HFFc6 (cell line): ENCODE measurements at places on chromosomes 6 and 20. TPM values are rescaled to one million over a fixed set of nuclear protein-coding genes. Genes with fewer than 3 reads are reported as not detected.

- DNase-seq: no peak
Observed at GRCh38 chr6:167207527-167207926, 49.7 kb upstream of the GPR31 start.

CDS2 gene
- 36.6 to 39.6 TPM (median 37.7 TPM) in 3 replicates for total RNA-seq

SYCP2 gene
- total RNA-seq: 0.53 to 0.82 TPM (median 0.66 TPM) in 3 replicates

- peak; percentile 93 for DNase-seq
Observed at GRCh38 chr20:44204156-44204831, 6.3 kb downstream of the OSER1 start.

DNA sequence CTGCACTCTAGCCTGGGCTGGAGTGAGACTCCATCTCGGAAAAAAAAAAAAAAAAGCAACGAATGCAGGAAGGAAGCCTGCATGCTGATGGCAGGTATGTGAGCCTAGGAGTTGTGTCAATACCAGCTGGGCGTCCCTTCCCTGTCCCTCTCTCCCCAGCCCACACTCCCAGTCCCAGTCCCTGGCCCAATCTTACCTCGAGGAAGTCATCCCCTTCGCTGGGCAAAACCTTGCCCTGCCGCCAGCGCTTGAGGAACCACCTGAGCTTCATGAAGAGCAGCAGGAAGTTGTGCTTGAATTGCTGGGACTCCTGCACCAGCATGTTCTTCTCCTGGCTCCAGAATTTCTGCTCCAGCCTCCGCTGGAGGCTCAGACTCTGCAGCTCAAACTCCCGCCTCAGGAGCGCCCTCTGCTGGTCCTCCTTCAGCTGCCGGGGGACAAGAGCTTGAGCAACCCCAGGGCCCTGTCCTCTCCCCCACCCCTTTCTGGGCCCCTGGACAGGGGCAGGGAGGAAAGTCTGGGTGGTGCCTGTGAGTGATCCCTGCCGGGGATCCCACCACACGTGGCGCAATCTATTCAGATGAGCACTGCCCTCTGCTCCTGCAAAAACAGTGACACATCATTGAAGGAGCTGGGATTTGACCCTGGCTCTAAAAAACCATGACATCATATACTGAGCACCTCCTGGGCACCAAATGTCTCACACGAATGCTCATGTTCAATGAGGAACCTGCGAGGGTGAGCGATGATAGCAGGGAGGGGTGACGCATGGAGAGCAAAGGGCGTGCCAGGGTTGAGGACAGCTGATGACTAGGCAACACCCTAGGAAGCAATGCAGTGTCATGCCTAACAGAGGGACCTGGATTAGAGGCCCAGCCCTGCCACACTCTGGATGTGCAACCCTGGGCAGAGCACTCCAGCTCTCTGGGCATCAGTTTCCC, 35.0 kb upstream of the DSN1 start:
- DNase-seq: peak; percentile 85

DNA sequence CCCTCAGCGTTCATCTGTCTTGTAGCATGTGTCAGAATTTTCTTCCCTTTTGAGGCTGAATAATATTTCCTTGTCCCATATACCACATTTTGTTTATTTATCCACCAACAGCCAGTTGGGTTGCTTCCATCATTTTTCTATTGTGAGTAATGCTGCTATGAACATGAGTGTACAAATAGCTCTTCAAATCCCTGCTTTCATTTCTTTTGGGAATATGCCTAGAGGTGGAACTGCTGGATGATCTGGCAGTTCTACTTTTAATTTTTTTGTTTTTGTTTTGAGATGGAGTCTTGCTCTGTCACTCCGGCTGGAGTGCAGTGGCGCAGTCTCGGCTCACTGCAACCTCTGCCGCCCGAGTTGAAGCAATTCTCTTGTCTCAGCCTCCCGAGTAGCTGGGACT, 64.7 kb downstream of the SASH1 start:
- DNase-seq: peak; percentile 98

PACSIN1 gene
- total RNA-seq: not detected in 3 replicates

CENPQ gene
- total RNA-seq: 8.3 to 13.8 TPM (median 12.6 TPM) in 3 replicates

KCNK5 gene
- total RNA-seq: not detected in 3 replicates
